ENCODE measurements at places on chromosomes 7 and 10. TPM values are rescaled to one million over a fixed set of nuclear protein-coding genes. Genes with fewer than 3 reads are reported as not detected.

Gene COL17A1
- total RNA-seq: not detected

Gene C10orf67
- total RNA-seq: not detected

Gene EBLN1
- total RNA-seq: not detected

Gene GPR15LG
- total RNA-seq: not detected

- DNase-seq: no peak
Observed at GRCh38 chr7:40716052-40716451, 581.2 kb downstream of the SUGCT start.
